ENCODE measurements at places on chromosomes 6 and 20.

DNA sequence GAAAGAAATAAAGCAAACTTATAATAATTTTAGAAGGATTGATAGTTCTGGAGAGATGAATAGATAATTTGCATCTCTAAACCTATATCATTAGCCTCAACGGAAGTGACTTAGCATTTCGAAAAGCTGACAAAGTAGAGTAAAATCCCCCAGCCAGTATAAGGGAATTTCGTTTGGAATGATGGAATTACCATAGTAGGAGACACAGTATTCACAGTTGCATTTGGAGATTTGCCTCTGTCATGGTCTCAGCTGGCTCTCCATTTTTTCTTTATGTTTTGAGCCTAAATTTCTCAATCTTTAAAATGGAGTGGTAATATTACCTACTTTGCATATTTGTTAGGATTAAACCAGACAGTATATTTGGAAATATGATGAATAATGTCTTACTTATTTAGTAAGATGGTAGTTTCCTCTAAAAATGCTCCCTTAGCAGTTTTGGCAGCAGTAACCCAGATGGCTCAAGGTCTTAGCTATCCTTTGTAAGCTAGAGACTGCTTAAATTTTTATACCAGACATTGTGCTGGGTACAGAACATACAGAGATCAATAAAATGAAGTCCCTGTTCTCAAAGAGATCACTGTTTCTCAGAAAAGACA is 58.2 kb downstream of the SMAP1 start:
- no peak for DNase-seq

DNA sequence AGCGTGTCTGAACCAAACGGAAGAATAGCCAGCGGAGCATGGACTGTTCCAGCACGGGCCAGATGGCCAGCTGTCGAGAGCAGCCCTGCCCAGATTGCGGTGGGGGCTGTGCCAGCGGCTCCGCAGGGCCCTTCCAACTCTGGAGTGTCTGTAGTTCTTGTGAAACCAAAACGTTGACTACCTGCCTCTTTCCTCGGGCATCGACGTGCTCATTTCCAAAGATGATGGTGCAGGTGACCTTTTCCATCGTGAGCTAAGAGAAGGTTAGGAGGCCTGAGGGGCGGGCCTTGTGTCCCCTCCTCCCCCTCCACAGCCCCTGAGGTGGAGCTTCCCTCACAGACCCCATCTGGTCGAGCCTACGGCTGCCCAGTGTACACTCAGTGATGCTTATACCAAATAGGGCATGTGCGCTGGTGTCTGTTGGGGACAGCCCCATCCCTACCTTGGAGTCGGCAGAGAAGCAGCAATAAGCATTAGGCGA is 12.9 kb upstream of the C20orf144 start:
- DNase-seq: no peak

DNA sequence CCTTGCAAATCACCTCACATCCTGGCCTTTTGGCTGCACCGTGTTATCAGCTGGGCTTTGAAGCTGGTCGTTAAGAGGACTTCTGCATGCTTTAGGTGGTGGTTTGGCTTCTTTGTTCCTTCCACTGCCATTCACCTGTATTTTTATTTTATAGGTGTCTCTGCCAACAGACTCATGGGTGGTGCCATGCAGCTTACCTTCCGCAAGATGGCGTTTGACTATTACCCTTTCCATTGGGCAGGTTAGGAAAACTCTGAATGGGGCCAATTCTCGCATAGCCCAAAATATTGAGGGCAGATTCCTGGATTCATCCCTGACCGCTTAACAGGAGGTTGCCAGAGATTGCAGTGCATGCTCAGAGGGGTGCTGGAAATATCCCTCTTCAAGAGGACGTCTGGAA is 32.4 kb downstream of the TAF11 start:
- no peak for DNase-seq

DNA sequence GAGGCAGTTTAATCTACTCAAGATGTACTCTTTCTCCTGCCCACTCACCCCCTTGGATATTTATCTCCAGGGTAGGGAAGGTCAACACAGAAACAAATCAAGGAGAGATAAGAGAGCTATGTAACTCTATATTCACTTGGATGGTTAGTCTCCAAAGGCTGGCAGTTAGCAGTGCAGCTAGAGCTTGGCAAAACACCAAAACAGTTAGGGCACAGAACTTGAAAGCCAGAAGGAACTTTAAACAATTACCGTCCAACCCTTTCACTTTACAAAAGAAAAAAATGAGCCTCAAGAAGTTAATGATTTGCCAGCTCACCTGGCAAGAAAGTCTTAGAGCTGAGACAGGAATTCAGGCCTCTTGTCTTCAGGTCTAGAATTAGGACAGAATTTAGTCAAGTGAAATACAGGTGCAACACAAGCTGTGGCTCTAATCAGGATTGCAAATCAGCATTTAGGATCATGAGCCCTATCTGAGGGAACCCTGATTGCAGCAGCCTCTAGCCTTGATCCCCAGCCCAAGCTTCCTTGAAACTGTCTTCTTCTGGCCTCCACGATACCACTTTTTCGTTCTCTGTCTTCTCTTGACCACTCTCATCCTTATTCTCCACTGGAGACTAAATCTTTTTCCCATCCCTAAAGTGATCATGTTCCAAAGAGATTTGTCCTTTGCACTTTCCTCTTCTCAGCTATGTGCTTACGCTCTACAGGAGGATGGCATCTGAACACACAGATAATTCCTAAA is 14.9 kb downstream of the NEDD9 start:
- no peak for DNase-seq

DNA sequence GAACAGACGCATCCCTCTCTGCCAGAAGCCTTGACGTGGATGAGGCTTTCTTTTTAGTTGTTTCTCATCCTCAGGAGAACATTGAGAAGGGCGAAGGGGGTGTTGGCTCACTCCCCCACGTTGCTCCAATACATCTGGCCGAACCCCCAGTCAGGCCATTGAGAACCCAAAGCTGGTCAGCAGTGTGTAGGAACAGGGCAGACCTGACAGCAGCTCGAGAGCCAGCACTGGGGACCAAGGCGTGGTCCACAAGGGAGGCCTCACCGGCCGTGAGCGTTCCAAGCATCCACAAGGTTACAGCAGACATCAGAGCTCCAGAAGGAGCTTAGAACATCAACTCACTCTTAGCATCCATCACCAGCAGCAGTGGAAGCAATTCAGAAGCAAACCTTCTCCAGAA is 387.9 kb upstream of the ARID1B start:
- no peak for DNase-seq

GRCh38 chr20:50282592-50283241 is 92.1 kb downstream of the CEBPB start:
- DNase-seq: no peak

- DNase-seq: no peak
These were observed 321.1 kb upstream of the SULF2 start for GRCh38 chr20:48106428-48106827.

- DNase-seq: no peak
These were observed 5.4 kb upstream of the GJA10 start for GRCh38 chr6:89888871-89889270.

DNA sequence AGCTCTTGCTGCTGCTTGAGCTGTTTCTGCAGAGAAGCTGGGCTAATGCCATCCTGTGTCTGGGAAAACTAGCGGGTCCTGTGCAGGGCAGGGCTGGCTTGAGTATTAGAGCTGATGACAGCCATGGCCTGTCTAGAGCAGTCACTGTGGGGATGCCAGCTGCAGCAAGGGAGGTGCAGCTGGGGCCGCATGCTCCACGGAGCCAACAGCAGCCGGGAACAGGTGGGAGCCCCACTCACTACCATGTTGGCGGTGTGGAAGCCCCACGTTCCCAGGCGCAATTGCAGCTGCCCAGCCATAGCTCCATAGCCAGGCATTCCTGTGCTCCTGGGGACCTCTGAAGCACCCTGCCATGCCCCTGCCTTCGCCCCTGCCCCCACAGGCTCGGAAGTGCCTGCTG is 212.9 kb downstream of the TFAP2C start:
- DNase-seq: no peak

- no peak for DNase-seq
These were observed 712.9 kb upstream of the MAP3K7 start for GRCh38 chr6:91299544-91300491.

GRCh38 chr20:49571553-49571835 is 3.6 kb upstream of the PTGIS start:
- DNase-seq: no peak

- DNase-seq: no peak
These were observed 1.3 kb downstream of the GCLC start for GRCh38 chr6:53543359-53544216.

GRCh38 chr6:30211306-30211705 is 1.9 kb downstream of the TRIM26 start:
- DNase-seq: no peak

- no peak for DNase-seq
These were observed 300.9 kb downstream of the DHX35 start for GRCh38 chr20:39263076-39263475.

GRCh38 chr6:154951345-154952200 is 43.5 kb upstream of the TIAM2 start:
- DNase-seq: no peak

- DNase-seq: peak; percentile 23
These were observed 9.4 kb downstream of the TREML2 start for GRCh38 chr6:41191569-41191968.

DNA sequence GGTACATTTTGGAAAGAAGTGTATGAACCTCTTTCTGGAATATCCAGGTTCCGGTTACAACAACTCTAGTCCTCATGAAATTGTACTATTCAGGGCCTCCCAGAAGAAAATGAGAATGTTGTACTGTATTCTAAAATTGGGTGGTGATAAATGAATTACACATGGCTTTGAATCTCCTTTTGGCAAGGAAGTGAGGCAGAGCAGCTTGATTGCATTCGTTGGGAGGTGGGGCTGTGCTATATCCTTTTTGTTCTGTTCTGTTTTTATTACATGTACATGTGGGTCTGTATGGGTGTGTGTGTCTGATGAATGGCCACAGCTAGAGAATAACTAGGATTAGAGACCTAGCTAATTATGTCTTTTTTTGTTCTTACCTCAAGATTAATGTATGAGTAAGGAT is 37.8 kb upstream of the SNRPB2 start:
- no peak for DNase-seq

DNA sequence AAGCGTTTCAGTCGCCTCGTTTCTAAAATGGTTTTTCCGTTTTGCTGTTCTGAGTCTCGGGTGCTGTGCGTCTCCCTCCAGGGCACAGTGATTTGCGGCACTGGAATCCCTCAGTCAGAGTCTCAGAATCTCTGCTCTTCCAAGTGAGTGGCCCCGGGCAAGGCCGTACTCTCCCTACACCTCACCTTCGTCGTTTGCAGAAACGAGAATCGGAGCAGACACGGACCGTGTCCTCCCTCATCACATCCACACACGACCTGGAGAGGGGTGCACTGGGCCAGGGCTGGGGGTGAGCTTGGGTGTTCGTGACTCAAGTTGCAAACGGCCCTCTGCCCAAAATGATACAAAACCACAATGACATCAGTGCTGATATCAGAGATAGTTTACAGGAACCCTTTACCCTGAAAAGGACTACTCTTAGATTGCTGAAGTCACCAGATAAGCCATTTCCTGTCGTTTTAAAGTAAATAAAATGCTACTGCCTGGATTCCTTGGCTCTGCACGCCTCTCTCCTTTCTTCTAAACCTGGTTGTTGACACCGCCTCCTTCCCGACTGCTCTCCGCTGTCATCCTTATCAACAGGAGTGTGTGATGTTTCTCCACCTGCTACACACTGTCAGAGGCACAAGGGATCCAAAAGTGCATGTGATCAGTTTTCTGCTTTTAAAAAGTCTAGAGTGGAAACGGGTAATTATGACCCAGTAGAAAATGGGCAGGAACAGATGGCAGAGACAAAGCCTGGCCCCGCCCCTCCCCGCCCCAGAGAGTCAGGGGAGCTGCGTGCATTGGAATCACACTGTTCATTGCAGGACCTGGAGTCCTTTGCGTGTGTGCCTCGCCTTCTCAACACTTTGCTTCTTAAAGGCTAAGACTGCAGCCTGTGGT is 38.4 kb downstream of the KIF25 start:
- no peak for DNase-seq

DNA sequence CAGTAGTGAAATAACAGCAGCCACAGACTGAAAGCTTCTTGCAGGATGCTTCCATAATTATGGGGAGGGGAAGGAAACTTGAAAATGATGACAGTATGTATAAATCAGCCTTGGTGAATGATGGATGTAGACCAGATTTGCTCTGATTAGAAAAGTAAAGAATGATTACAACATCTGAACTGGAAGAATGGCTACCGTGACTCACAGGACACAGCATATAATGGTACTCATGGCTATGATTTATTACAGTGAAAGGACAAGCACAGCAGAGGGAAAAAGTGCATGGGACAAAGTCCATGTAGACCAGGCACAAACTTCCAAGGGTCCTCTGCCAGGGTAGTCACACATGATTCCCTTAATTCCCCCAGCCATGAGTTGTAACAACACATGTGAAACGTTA is 70.7 kb upstream of the POPDC3 start:
- DNase-seq: no peak

DNA sequence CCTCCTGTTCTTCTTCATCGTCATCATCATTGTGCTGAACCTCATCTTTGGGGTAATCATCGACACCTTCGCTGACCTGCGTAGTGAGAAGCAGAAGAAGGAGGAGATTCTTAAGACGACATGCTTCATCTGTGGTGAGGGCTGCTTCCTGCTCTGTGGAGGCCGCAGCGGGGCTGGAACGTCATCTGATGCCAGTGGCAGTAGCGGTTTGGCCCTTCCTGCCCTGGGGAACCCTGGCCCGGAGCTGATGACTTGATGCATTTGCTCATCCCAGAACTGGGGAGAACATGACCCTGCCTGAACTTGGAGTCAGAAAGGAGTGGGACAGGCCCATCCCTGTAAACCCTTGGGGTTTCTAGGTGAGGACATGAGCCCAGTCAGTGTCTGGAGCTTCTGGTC is 18.7 kb downstream of the UQCC2 start:
- DNase-seq: peak; percentile 84

DNA sequence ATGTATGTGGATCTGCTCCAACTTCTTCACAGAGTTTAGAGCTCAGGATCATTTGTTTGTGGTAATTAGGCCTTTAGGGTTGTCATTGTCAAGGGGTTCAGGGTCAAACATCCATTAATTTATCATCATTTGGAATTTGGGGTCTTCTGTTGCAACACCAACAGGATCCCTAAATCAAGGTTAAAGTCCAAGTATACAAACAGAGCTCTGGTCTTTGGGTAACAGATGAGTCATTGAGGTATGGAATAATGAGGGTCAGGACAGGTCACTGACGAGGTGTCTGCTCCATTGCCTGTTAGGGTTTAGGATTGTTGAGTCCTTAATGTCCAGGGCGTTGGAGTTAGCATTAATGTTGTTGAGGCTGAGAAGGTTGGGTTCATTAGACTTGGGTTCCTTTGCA is 47.6 kb downstream of the PRND start:
- no peak for DNase-seq

DNA sequence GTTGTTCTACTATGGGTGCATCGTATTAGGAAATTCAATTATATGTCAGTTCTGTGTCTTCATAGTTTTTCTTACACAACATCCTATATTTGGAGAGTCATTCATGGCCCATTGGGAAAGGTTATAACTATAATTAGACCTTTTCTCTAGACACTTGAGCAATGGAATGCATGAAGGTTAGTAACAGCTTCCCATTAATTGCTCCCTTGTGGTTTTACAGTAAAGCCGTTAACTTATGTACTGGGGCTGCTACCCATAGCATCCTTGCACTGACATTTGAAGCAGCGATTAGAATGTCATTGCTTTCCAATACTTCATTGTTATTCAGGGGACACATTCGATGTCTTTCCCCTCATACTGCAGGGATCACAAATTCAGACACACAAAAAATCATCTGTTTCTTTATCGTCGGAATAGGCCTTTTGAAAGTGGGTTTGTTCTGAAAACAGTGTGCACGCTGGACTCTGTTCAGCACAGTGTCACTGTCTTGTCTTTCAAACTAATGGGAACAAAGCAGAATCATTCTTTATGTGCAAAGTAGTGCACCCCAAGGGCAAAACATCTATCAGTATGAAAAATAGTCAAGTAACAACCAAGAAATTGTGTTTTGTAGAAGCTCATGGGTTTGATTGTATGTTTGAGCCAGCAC is 634.3 kb upstream of the MAP3K7 start:
- DNase-seq: no peak
